ENCODE measurements at places on chromosomes 16 and 17. TPM values are rescaled to one million over a fixed set of nuclear protein-coding genes. Genes with fewer than 3 reads are reported as not detected.
A peak's percentile ranks its signal among the peaks of the same experiment; 100 is the strongest.

DNA sequence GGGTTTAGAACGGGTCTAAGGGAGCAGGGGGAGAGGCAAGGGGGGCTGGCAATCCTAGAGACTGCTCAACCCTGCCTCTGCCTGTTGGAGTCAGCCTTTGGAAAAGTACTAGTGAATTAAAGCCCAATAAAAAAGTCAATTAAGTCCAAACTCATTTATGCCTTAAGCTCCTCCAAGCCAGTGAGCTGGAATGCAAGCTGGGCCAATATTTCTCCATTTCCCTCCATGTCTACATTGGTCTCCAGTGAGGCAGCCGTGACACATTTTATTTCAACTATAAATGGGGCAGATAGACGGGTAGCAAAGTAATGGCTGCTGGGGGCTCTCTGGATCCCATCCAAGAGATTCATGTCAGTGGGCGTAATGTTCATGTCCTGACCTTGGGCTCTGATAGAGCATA lies 144.0 kb downstream of the SPACA3 start:
- DNase-seq, result no peak

DNA sequence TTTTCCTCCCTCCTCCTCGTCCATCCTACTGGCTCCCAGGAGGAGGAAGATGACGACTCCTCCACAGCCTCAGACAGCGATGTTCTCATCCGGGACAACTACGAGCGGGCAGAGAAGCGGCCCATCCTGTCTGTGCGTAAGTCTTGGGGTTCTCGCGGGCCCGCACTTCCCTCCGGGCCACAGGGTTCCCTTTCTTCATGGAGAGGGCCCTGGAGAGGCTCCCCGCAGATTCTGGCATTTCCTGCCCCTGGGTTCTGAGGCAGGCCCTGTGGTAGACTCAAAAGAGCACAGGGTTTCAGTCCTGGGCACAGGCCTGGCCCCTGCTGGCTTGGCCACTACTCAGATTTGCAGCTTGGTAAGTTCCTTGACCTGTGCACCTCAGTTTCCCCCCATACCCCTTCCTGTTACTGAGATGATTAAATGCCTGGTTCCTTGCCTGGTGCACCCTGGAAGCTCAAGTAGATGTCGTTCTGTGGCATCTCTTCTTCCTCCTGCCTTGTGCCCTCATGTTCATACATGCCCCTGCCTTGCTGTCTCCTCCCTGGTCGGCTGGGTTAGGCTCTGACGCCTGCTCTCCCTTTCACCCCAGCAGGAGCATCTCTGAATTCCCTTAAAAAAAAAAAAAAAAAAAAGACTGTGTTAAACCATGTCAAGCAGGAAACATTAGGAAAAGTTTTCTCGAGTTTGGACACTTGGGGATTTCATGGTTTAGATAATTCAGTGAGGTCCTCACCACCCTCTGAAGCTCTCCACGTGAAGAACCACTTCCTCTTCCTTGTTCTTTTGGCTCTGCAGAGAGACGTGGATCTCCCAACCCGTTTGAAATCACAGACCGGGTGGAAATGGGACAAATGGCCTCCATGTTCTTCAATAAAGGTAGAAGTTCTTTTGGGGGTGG lies 14.3 kb upstream of the NAT9 start:
- no peak for DNase-seq

GRCh38 chr17:8137645-8138373 lies 13.9 kb upstream of the HES7 start:
- DNase-seq, result no peak

GRCh38 chr17:78717431-78717980 lies 64.6 kb downstream of the CYTH1 start:
- peak; percentile 51 for DNase-seq

GH1 gene
- total RNA-seq, result not detected

LHX1 gene
- not detected for total RNA-seq

DNA sequence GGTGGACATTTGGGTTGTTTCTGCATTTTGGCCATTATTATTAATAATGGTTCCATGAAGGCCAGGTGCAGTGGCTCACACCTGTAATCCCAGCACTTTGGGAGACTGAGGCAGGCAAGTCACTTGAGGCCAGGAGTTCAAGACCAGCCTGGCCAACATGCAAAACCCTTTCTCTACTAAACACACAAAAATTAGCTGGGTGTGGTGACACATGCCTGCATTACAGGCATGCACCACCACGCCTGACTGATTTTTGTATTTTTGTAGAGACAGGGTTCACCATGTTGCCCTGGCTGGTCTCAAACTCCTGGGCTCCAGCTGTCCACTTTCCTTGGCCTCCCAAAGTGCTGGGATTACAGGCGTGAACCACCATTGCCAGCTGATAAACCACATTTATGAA lies 58.5 kb downstream of the TNFRSF13B start:
- DNase-seq, result no peak

DNA sequence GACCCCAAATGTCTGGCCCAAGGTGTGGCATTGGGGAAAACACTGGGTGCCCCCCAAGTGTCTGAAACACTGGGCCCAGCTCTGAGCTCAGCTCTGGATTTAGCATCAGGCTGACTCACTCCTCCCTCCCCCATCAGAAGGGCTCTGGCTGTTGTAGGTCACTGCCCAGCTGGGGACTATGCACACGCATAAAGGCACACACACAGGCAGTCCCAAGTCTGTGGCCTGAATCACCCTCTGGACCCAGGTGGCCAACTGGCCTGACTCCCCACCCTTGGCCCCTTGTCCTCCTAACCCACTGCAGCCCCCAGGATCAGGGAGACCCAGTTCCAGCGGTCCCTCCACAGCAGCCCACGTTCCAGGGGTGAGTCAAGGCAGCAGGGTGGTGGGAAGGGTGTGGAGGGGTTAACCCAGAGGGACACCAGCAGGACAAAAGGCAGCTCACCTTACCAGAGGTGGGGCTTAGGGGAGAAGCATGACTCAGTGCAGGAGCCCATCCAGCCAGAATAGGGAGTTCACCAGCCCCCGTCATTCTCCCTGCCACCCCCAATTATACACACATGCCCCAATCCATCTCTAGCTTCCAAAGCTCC lies 47.0 kb downstream of the MYO18A start:
- peak; percentile 74 for DNase-seq
